ENCODE measurements at places on chromosomes 2 and 18.

GRCh38 chr2:58064086-58064485 lies 17.5 kb downstream of the VRK2 start:
- no peak for DNase-seq

DNA sequence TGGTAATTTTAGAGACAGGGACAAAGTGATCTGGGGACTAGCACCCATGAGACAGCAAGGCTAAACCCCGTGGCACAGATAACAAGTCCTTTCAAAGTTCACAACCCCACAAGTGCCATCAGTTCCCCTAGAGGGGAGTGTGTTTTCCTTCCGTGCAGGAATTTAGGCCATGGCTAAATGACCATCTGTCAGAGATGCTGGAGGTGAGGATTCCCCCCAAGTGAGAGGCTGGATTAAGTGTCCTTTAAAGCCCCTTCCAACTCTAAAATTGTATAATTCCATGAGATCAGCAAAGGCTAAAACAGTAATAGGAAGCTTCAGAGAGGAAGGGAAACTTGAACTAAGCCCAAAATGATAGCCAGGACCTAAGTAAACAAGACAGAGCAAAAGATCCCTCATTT lies 8.7 kb downstream of the FEZ2 start:
- DNase-seq, result no peak

GRCh38 chr18:46652372-46652771 lies 4.6 kb downstream of the LOXHD1 start:
- no peak for DNase-seq

- DNase-seq, result no peak
These were observed 1.2 kb upstream of the ANO7 start for GRCh38 chr2:241187101-241187917.

- DNase-seq, result no peak
These were observed 83.0 kb downstream of the ACVR1 start for GRCh38 chr2:157793053-157793612.

DNA sequence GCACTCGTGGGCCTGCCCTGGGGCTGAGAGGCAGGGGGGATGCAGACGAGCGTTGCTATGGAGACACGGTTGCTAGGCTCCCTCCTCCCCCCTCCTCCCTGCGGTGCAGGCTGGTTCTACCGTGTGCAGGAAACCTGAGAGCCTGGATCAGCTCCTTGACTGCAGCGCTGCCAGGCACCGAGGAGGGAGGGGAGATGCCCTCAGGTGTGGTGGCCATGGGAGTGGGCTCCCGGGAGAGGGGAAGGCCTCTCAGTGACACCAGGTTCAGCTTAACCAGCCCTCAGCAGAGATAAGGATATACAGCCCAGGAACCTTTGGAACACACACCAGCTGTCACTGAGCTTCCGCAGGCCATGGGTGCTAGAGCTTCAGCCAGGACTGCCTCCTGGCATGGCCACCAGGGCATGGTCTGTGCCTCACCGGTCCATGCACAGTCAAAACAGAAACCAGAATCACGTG lies 124.4 kb upstream of the PXDN start:
- DNase-seq, result no peak

DNA sequence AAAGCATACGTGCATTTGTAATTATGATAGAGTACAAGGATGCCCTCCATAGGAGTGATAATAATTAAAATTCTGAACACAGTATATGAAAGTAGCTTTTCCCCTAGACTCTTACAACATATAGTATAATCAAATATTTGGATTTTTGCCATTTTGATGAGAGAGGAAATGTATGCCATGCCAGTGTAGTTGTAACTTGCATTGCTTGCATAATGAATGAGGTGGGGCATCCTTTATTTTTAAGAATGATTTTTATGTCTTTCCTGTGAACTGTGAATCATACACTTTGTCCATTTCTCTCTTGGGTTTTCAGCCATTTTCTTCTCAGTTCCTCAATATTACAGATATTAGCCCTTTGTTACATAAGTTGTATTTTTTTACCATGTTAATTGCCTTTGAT lies 197.5 kb downstream of the SCG2 start:
- DNase-seq, result no peak

GRCh38 chr2:187593697-187594096 lies 39.5 kb upstream of the TFPI start:
- no peak for DNase-seq

DNA sequence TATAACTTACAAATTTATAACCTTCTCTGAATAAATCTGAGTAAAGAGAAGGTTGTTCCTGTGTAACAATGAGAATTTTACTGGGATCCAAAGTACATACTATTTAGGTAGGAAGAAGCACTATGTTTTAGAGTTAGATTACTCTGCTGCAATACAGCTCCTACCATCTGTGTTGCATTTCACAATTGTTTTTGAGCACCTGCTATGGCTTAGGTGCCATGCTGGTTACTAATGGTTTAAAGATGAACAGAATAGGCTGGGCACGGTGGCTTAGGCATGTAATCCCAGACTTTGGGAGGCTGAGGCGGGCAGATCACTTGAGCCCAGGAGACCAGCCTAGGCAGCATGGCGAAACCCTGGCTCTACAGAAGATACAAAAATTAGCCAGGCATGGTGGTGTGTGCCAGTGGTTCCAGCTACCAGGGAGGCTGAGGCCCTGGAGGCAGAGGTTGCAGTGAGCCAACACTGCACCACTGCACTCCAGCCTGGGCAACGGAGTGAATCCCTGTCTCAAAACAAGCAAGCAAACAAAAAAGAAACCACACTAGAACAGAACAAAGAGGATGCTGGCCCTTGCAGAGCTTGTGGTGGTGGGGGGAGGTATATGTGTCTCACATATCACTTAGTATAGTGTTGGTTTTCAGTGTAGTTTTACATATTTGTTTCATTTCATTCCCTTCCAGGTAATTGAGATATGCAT lies 56.7 kb downstream of the SPTBN1 start:
- no peak for DNase-seq

DNA sequence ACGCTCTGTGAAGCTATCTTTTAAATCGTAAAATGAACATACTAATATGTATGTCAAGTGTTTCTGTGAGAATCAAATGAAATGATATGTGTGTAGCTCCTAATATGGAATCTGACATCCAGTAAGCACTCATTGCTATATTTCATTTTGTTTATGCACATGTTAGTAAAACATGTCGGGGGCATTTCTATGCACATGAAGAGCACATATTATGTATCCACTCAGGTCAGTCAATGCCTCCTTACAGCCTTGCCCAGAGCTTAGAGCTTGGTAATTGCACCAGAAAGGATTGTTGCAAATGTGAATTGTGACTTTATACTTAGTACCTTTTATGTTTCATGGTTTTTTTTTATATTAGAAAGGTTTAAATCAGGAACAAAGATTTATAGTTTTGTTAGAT lies 463.7 kb upstream of the HNMT start:
- DNase-seq, result no peak

GRCh38 chr18:59704146-59704545 lies 6.9 kb upstream of the CCBE1 start:
- DNase-seq, result no peak

GRCh38 chr18:31546476-31546875 lies 45.2 kb upstream of the TTR start:
- no peak for DNase-seq

DNA sequence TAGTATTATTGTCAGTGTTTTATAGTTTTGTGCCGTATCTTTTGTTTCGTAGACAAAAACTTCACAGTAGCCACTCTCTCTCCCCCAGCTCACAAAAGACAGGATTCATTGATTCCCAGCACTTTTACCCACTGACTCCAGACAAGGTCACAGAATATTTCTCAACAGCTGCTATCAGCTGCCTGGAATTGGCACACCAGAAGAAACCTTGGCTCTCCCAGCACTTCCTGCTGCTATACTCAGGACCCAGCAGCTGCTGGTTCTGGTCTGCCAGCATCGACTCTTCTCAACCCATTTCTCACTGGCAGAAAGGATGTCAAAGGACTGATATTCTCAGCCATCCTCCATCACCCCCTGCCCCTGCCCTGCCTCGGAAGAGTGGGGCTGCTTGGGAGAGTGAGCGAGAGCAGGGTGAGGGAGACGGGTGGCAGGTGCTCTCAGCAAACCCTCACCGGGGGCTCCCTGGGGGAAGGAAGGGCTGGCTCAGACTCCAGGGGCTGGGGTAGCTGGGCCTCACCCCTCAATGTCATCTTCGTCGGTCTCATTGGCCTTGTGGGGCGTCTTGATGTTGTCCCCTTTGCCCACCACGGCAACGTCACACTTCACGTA lies 6.1 kb upstream of the OTOF start:
- DNase-seq, result no peak

GRCh38 chr2:163943403-163944346 lies 207.9 kb upstream of the FIGN start:
- DNase-seq, result no peak

DNA sequence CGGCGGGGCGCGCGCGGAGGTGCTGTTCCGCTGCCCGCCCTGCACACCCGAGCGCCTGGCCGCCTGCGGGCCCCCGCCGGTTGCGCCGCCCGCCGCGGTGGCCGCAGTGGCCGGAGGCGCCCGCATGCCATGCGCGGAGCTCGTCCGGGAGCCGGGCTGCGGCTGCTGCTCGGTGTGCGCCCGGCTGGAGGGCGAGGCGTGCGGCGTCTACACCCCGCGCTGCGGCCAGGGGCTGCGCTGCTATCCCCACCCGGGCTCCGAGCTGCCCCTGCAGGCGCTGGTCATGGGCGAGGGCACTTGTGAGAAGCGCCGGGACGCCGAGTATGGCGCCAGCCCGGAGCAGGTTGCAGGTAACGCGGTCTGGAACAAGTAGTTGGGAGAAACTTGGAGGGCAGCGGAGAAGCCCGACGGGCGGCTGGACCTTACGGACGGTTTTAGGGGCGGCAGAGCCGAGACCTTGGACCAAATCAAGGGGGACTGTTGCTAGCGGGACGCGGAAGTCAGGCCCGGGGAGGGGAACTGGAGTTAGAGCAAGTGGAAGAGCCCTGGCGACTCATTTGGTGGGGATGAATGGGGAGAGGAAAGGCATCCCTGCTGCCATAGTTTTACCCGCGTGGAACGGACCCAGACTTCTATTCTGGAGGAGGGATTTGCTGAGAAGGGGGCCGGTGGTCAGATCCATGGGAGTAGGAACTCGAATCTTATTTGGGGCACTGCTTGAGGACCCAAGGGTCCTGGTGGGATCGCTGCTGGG lies 573 bp downstream of the IGFBP2 start:
- DNase-seq, result no peak

- DNase-seq, result no peak
These were observed 13.4 kb downstream of the UBXN2A start for GRCh38 chr2:23953625-23954024.

DNA sequence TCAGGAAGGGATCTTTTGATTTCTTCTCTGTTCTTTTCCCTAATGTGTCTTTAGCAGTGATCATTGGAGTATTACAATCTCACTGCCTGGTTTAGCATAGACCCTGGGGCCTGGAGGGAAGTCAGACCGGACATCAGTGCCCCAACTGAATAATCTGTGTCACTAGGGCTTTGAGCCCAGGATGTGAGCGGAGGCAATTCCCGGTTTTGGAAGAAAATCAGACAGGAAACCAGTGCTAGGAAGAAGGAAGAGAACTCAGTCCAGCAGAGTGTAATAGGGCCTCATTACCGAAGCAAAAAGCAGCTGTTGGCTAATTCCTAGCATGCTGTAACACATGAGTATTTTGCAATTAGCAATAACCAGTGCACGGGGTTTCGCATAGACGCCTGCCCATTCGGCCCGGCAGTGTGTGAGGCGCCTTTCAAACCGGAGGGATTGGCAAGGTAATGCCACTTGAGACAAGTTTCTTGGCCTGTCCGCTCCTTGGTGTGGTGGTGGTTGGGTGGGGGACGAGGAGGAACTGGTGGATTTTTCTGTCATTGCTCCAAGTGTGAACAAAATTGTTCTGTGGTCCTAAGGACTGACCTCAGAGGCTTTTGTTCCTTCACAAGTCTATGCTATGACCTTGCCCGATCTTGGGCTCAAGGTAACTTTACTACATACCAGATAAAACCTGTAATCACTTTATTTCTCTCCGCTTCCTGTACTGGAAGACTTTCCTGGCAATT lies 2.8 kb downstream of the FOSL2 start:
- no peak for DNase-seq

DNA sequence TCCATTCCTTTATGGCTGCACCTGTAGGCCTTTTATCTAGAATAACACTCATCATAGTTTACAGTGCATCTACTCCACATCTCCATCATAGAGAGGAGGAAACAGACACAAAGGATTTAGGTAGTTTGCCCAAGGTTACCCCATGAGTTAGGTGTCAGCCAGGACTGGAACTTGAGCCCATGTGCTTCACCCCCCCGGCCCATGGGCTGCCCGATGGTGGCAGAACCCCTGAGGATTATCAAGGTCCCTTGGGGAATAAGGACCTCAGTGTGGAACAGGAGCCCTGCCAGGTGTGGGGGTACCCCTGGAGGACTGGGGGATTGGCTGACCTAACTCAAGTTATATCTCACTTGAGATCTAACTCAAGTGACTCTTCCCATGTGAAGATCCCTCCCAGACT lies 146.3 kb upstream of the OTX1 start:
- DNase-seq, result no peak

DNA sequence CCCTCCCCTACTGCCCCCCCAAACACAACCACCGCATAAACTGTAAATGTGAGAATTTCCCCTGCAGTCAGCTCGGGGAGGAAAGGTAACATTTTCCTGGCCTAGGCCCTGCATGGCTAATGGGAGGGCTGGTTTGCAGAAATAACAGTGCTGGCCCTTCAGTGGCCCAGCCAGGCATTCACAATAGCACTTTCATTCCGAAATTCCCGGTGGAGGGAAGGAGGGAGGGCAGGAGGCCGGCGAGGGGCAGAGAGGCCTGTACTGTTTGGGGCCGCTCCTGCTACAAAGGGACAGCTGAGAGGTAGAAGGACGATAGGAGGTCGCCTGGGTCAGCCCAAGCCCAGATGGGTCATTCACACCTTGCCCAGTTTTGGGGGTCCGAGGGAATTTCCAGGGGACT lies 11.3 kb downstream of the CYP26B1 start:
- no peak for DNase-seq

DNA sequence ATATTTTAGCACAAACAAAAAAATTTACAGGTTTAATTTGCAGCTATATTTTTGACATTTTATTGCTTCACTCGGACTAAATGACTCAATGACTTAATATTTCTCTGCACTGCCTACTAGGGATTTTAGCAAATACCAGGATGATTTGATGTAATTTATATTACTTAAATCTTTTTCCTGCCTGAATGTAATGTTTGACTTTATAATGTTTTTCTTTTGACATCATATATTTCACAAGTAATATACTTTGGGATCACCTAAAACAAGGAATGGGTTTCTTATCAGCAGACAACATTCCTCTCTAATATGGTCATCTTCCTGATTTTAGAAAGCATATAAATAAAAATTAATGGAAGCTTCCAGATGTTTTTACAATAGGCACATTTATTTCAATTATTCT lies 253.2 kb upstream of the EPC2 start:
- no peak for DNase-seq

All from mucosa of gallbladder (tissue), 1 donor.